ENCODE measurements at places on chromosomes 12 and 14.

DNA sequence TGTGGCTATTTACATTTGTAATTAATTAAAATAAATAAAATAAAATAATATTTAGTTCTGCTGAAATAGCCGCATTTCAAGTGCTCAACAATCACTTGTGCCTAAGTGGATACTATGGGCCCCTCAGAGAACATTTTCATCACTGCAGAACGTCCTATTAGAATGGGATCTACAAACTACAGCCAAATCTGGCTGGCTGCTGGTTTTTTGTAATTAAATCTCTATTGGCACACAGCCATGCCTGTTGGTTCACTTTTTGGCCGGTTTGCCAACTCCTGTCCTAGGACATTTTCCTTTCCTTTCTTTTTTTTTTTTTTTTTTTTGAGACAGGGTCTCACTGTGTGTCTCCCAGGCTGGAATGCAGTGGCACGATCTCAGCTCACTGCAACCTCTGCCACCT lies 9.8 kb downstream of the CCDC63 start:
- DNase-seq: no peak

DNA sequence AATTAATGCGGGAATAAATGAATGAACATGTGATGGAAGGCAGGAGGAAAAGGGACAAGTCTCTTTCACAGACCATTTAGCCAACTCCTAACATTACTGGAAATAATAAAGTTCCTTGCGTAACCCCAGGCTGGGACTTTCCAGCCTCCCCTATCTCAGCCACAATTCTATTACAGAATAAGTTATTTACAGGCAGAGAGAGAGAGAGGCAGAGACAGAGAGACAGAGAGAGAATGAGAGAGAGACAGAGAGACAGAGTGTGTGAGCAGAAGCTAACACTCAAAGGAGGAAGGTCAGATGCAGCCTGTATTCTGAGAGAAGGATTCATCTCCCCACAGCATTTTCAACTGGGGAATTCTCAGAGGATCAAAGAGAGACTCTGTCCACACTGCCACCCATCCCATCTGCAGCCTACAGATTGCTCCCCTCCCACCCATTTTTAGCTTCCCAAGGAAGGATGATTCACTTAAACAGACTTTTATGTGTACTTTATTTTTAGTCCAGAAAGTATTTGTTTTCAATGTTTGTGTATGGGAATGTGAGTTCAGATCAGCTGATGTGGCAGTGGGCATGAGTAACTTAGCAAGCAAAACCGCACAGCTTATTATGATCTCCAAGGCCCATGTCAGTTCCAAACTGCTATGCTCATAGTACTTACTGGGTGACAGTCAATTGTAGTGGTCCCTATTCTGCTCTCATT lies 165.7 kb downstream of the CAND1 start:
- no peak for DNase-seq

DNA sequence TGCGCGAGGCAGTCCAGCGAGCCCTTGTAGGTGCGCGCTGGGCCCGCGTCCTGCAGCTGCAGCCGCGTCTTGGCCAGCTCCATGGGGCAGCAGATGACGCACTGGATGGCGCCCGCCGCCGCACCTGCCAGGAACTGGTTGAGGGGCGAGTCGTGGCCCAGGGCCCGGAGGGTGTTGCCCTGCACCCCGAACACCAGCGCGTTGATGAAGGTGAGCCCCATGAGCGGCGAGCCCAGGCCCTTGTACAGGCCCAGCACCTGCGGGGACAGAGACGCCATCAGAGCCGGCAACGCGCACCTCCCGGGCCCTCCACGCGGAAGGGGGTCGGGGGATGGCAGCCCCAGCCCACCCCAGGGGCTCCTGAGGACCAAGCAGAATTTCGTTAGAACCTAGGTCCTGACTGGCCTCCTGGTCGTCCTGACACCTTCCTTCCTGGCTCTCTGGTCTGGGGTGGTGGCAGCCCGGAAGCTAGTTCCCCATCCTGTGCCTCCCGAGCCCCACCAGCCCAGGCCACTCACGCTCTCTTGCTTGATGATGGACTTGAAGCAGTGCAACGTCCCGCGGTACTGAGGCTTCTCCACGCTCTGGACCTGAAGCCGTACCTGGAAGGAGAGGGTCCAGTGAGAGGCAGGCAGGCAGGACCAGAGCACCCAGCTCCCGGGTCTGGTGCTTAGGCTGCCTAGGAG lies 13.3 kb downstream of the SLC25A29 start:
- DNase-seq: no peak

DNA sequence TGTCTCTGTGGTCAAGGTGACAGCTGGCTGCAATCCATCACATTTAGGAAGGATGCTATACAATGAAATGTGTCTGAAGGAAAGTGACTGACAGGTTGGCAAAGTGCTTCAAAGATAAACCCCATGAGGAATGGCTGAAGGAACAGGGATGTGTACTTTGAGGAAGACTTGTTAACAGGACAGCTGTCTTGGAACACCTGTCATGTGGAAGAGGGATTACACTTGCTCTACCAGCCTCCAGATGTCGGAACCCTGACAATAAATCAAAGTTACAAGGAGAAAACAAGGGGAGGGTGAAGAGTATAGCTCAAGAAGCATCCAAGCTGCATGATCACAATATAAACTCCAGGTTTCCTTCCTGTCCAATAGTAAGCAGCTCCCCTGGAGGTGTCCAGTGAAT lies 147.8 kb upstream of the TMCC3 start:
- no peak for DNase-seq

GRCh38 chr14:31411218-31411727 lies 9.1 kb downstream of the HEATR5A start:
- DNase-seq: no peak

DNA sequence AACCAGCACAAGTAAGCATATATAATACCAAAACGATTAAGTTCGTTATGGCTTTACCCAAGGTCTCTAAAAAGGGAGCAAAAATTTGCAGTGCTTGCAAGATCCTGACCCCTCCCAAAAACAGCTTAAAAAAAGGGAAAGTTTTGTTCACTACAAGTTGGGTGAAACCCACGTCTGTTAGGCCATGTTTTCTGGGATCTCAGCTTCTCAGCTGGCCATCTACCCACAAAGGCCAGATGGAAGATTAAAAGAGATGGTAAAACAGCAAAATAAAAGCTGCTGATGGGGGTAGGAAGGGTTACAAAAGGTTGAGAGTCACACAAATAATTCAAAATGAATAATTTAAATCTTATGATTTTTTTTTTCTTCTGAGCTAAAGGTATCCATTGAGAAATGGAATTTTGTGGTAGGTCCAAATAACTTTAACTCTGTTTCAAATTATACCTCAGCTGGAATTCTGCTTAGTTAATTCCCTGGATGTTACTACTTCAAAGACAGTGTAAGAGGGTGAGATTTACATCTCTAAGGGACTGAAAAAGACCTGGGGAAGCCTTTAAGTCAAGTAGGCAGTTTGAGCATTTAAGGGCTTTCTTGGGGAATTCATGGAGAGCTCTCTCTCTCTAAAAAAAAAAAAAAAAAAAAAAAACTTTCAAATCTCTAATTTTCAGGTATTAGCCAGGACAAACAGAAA lies 185.6 kb upstream of the NAV3 start:
- no peak for DNase-seq

DNA sequence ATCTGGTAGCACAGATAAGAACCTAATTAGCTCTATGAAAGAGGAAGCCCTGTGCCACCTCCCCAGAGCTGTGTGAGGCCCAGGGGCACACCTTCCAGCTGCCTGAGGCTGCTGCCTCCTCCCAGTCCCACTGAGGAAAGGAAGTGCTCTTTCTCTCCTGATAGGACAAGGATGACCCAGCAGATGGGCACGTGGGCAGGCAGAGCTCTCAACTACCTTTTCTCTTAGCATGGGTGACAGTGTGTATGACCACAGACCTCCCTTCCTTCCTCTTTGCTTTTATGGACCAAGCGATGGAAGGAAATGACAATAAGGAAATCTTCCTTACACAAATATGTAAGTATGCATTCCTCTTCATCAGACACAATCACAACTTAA lies 127.6 kb upstream of the AMIGO2 start:
- no peak for DNase-seq

DNA sequence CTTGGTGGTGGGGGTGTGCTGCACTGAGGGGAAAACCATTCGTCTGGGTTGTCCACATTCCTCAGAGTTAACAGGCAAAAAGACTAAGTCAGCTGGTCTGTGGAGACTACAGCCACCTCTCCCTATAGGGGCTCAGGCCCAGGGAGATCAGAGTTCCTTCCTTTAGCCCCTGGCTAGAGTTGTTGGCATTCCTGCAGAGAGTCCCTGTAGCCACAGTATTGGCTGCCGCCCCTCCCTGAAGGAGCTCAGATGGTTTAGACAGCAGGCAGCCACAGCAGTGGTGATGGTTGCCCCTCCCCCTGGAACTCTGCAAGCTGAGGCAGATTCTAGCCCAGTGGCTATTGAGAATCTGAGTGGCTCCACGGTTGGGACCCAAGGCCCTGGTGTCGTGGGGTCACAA lies 1072.5 kb upstream of the ATXN7L3B start:
- no peak for DNase-seq
